NCI-H1694 (cell line): ENCODE measurements at places on chromosomes 2 and 18.

- no peak for DNase-seq
Observed at GRCh38 chr2:64657411-64657810, 3.7 kb upstream of the SERTAD2 start.

DNA sequence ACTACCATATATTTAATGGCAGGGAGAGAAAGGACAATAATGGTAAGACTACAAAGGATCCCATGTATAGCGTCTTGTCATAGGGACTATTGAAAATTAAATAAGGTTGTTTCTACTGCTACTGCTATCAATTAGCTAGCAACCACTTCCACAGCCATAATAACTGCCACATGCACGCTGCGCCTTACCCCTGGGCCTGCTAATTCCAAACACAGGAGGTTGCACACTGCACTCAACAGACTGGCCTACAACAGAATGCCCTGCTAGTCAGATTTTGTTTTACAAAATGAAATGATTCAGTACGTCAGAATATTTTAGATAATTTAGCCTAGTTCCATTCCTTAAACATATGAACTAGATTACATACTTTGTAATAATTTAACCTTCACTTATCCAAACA is 121.0 kb upstream of the SMAD7 start:
- no peak for DNase-seq

GRCh38 chr2:161486111-161486510 is 70.0 kb downstream of the TBR1 start:
- no peak for DNase-seq

DNA sequence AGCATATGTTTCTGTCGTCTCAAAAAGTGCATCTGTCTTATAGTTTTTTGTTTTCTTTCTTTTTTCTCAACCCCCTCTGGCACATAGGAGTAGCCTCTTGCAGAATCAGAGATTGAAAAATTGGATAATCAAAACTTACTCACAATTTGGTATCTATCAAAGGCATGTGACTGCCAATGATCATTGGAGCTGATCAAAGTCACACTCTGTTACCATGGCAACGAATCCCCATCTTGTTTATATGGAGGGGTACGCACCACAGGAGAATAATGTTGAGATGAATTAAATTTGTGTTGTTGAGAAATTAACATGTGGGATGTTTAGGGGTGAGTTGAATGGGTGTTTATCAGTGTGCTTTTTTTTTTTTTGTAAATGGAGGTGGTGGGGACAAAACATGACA is 458.3 kb upstream of the FANCL start:
- DNase-seq = no peak

GRCh38 chr18:8834881-8835280 is 129.5 kb downstream of the MTCL1 start:
- no peak for DNase-seq

DNA sequence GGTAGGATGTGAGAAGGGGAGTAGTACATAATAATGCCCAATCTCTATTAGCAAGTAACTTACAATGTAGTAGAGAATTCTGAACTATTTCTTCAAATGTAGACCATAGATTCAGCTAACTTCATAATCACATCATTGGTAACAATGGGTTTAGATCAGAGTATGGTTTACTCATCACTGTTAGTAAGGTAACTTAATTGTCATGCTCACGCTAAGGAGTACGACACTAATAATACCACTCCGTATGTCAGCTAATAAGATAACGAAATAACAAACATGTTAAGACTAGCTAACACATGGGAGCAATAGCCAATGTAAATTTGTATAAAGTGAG is 56.4 kb upstream of the CCDC141 start:
- DNase-seq = no peak

- DNase-seq = no peak
Observed at GRCh38 chr2:228927028-228928010, 343.8 kb downstream of the PID1 start.

DNA sequence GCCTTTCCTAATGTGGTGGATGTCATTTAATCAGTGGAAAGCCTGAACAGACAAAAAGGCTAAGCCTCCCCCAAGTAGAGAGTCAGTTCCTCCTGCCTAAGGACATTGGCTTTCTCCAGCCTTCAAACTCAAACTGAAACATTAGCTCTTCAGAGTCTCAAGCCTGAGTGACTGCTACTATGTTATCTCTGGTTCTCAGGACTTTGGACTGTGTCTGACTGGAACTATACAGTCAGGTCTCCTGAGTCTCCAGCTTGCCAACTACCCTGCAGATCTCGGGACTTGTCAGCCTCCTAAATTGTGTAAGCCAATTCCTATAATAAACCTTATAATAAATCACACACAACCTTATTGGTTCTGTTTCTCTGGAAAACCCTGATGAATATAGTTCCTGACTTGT is 12.6 kb downstream of the HYCC2 start:
- DNase-seq = no peak

GRCh38 chr2:119010336-119010735 is 68.3 kb downstream of the MARCO start:
- DNase-seq = no peak

GRCh38 chr2:219539926-219540678 is 3.5 kb downstream of the CHPF start:
- DNase-seq = no peak

- peak; percentile 25 for DNase-seq
Observed at GRCh38 chr18:58314284-58314683, 270.3 kb downstream of the NEDD4L start.

- no peak for DNase-seq
Observed at GRCh38 chr18:47113796-47114540, 36.3 kb downstream of the HDHD2 start.

- peak; percentile 34 for DNase-seq
Observed at GRCh38 chr2:43941966-43942365, 53.8 kb downstream of the LRPPRC start.

DNA sequence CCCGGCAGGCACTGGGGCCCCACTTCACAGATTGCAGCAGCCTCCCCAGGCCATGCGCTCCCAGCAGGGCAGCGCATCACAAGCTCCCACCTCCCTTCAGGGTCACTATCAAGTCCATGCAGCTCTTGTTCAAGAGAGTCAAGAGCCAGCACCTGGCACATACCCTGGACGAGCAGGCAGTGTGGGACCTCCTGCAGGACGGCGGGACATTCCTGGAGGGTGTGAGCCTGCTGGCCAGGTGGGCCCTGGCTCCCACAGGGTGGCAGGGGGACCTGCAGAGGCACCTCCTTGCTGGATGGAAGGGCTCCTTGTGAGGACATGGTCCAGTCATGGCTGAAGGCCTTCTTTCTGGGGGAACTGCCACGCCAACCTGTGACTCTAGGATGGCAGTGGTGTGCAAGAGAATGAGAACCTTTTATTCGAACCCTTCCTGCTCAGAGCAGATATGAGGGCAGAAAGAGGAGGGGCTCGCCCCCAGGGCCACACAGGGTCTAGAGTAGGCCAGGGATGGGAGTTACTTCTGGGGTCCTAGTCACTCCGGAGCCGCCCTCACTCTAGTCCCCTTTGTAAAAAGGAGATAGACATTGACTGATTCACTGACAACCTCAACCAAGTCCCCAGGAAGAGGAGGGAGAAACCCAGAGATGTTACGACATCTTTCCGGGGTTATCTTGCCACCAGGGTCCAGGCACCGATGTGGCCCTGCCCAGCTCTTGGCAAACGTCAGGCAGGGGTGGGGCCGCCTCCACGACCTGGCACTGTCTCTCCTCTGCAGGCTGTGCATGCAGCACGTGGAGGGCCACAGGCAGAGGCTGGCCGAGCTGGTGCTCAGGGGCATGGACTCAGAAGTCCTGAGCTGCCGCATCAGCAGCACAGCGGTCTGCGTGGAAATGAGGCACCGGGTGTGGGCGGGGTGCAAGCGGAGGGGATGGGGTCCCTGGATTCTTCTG is 31.3 kb downstream of the HJURP start:
- DNase-seq = no peak

DNA sequence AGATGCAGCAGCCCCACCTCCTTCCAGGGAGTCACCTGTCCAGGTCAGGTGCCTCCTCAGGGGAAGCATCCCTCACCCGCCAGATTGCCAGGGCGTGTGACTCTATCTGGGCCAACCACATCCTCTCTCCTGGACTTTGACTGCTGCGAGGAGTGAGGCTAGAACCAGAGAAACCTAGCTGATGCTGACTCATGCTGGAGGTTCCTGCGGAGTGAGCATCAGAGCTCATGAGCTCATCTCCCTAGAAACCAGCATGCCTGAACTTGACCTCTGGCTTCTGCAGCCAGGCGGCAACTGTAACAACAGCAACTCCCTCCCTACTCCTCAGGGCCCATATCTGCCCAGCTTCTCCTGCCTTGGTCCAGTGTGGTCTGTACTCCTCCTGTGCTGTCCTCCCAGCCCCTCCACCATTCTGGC is 28.3 kb upstream of the NT5DC4 start:
- peak; percentile 82 for DNase-seq

DNA sequence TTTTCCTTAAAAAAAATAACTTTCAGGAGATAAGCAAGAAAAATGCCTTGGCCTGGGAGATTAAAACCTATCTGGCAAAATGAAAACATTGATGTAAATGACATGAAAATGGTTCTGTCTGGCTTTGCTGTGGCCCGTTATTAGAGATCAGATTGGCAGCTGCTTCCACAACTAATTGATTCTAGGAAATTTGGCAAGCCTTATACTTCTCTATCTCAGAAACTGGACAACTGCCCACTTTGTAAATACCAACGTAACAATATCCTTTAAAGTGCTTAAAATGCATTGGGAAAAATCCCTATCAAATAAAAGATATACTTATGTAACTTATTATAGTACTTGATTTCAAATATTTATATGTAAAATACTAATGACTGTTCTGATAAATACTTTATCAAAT is 14.2 kb upstream of the SKA1 start:
- DNase-seq = no peak
